ENCODE measurements at places on chromosomes 4 and X. TPM values are rescaled to one million over a fixed set of nuclear protein-coding genes. Genes with fewer than 3 reads are reported as not detected.

Gene NHS
- polyA plus RNA-seq, result 0.36 TPM

Gene CENPVL2
- not detected for polyA plus RNA-seq

Gene MOB1B
- 6.8 TPM for polyA plus RNA-seq

- no peaks in the 10 kb centered on the region for H3K36me3 ChIP-seq
- DNase-seq, result no peak
- peaks cover 2% of the 10 kb centered on the region for H3K27me3 ChIP-seq
- H3K4me3 ChIP-seq, result no peak overlapping the region
- H3K4me1 ChIP-seq, result no peaks in the 10 kb centered on the region
These were observed 184.9 kb downstream of the FRAS1 start for GRCh38 chr4:78242071-78242470.

- no peak overlapping the region for H3K4me3 ChIP-seq
- no peaks in the 10 kb centered on the region for H3K27me3 ChIP-seq
These were observed 7.9 kb downstream of the NONO start for GRCh38 chrX:71291381-71291780.

- H3K4me3 ChIP-seq, result no peak overlapping the region
- H3K36me3 ChIP-seq, result no peaks in the 10 kb centered on the region
- H3K27me3 ChIP-seq, result peaks cover 3% of the 10 kb centered on the region
- DNase-seq, result no peak
- no peaks in the 10 kb centered on the region for H3K4me1 ChIP-seq
- no peak overlapping the region for H3K27ac ChIP-seq
These were observed 7.0 kb downstream of the AMMECR1 start for GRCh38 chrX:110310896-110311295.

GRCh38 chr4:126427853-126428252 is 1113.1 kb downstream of the FAT4 start:
- H3K4me3 ChIP-seq, result no peak overlapping the region
- no peaks in the 10 kb centered on the region for H3K36me3 ChIP-seq
- H3K27ac ChIP-seq, result no peak overlapping the region
- no peaks in the 10 kb centered on the region for H3K4me1 ChIP-seq
- no peaks in the 10 kb centered on the region for H3K27me3 ChIP-seq

- H3K4me3 ChIP-seq, result no peak overlapping the region
- no peak for DNase-seq
- H3K4me1 ChIP-seq, result no peaks in the 10 kb centered on the region
- no peak overlapping the region for H3K27ac ChIP-seq
- no peaks in the 10 kb centered on the region for H3K27me3 ChIP-seq
- no peaks in the 10 kb centered on the region for H3K36me3 ChIP-seq
These were observed 1055.2 kb upstream of the FTHL17 start for GRCh38 chrX:32126997-32127396.
